Breast epithelium (tissue), 4 donors: ENCODE measurements at places on chromosomes 7 and 10. TPM values are rescaled to one million over a fixed set of nuclear protein-coding genes. Genes with fewer than 3 reads are reported as not detected.

SEMA3C gene
- total RNA-seq: 108 TPM

NODAL gene
- total RNA-seq: not detected

CTTNBP2 gene
- total RNA-seq: 13.8 TPM

CLRN3 gene
- total RNA-seq: 0.98 TPM

- no peaks in the 10 kb centered on the region for H3K36me3 ChIP-seq
- DNase-seq: no peak
- H3K27ac ChIP-seq: no peak overlapping the region
- peaks cover 5% of the 10 kb centered on the region for H3K27me3 ChIP-seq
- no peaks in the 10 kb centered on the region for H3K4me1 ChIP-seq
Measured at GRCh38 chr10:43238462-43238861, 28.4 kb downstream of the RASGEF1A start.

GRCh38 chr7:152601305-152601798 is 74.6 kb downstream of the XRCC2 start:
- no peaks in the 10 kb centered on the region for H3K4me1 ChIP-seq
- no peaks in the 10 kb centered on the region for H3K27me3 ChIP-seq

- H3K27ac ChIP-seq: peak overlapping the region; percentile 79
- H3K4me3 ChIP-seq: no peak overlapping the region
- no peaks in the 10 kb centered on the region for H3K27me3 ChIP-seq
- DNase-seq: peak; percentile 87
- no peaks in the 10 kb centered on the region for H3K36me3 ChIP-seq
- no peaks in the 10 kb centered on the region for H3K4me1 ChIP-seq
Measured at GRCh38 chr10:126062131-126063032, 166.0 kb downstream of the FANK1 start.

- no peaks in the 10 kb centered on the region for H3K36me3 ChIP-seq
- no peaks in the 10 kb centered on the region for H3K4me1 ChIP-seq
Measured at GRCh38 chr10:108462005-108462404, 1297.5 kb upstream of the SORCS1 start.
